Activated T-cell treated with anti-CD3 and anti-CD28 coated beads, Interleukin-2, amount 50 U/mL, for 4 hours (primary cell): ENCODE measurements at places on chromosomes 3 and 15.

- DNase-seq = no peak
These were observed 2.9 kb downstream of the KLHL24 start for GRCh38 chr3:183638101-183638852.

- DNase-seq = no peak
These were observed 97.8 kb upstream of the AADACL2 start for GRCh38 chr3:151635905-151636304.

GRCh38 chr15:63544258-63545026 lies 40.0 kb downstream of the USP3 start:
- no peak for DNase-seq

DNA sequence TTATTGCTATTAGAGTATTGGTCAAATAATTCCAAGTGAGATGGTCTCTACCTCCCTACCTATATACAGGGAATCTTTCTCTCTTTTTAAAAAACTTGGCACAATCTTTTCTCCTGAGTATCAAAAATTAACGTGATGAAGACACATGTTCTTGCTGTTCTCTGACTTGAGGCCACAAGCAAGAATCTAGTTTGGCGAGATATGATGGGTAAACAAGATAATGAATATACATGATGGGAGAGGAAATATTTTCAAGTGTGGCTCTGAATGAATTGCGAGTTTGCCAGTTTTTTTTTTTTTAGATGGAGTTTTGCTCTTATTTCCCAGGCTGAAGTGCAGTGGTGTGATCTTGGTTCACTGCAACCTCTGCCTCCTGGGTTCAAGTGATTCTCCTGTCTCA lies 11.6 kb downstream of the NR1D2 start:
- no peak for DNase-seq

GRCh38 chr15:95758851-95759250 lies 571.6 kb upstream of the NR2F2 start:
- no peak for DNase-seq

GRCh38 chr15:71806452-71806931 lies 3.9 kb upstream of the NR2E3 start:
- DNase-seq = no peak

DNA sequence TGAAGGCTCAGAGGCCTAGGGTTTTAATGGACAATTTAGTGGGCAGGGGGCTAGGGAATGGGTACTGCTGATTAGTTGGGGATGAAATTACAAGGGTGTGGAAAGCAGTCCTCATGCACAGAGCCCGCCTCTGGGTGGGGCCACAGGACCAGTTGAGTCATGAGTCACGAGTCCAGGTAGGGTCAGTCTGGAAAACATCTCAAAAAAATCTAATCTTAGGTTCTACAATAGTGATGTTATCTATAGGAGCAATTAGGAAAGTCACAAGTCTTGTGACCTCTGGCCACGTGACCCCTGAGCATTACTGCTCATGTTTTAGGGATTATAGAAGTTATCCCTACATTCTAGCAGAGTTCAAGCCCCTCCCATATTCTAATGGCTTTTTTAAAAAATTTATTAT lies 18.6 kb upstream of the IREB2 start:
- DNase-seq = no peak

GRCh38 chr3:127325629-127325961 lies 37.7 kb upstream of the PRR20G start:
- no peak for DNase-seq

DNA sequence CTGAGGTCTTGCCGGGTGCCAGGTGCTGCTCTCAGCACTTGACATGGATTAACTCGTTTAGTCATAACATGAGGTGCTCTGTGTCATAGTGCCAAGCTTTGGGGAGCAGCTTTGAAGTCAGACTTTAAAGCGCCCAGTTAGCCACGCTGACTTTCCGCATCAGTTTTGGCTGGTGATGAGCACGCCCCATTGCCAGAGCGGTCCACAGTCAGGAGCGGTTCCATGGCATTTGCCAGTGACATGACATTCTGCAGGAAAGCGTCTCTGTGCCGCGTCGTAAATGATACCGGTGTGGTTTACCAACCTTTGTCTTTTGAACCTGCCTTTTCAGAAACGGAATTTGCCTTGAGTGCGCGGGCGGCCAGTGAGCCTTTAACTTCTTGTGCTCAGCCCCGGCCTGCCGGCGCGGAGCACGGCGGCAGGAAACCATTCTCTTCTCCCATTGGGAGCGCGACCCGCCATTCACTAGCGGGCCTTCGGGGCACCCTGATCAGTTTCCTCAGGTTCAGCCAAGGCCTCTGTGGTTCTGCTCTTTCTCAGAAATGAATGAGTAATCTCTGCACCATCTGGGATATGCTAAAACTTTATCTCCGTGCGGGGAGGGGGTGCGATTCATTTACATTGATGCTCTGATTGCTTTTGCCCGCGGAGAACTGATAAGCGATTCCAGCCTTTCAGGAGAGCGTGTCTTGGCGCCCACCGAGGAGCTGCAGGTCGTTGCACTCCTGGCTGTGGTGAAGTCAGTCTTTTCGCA lies 1.7 kb upstream of the SLC2A2 start:
- DNase-seq = peak; percentile 9

- DNase-seq = no peak
These were observed 447.2 kb downstream of the SHQ1 start for GRCh38 chr3:72401005-72401545.

GRCh38 chr3:181417748-181418147 lies 294.0 kb upstream of the SOX2 start:
- no peak for DNase-seq

DNA sequence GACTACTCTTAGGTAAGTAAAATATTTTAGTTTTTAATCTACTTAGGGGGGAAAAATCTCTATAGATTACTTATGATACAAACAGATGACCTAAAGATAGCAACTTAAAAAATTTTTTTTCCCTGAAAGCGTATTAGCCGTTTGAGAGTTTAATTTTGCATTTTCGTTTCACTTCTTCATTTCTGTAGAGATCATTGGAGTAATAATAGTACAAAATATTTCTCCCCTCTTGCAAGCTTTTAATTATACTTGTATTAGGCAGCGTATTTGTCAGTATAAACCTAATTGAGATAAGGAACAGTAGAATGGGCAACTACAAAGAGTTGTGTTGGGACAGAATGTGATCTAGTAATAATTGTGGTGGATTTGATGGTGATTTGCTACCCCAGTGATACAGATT lies 10.3 kb downstream of the SKIL start:
- DNase-seq = no peak

GRCh38 chr3:49469037-49469935 lies 781 bp upstream of the DAG1 start:
- no peak for DNase-seq

- DNase-seq = no peak
These were observed 50.6 kb upstream of the SPATA16 start for GRCh38 chr3:173191611-173192010.

- no peak for DNase-seq
These were observed 36.4 kb upstream of the CORO2B start for GRCh38 chr15:68542348-68542747.

- no peak for DNase-seq
These were observed 413.7 kb downstream of the PDCD6IP start for GRCh38 chr3:34212175-34212574.

DNA sequence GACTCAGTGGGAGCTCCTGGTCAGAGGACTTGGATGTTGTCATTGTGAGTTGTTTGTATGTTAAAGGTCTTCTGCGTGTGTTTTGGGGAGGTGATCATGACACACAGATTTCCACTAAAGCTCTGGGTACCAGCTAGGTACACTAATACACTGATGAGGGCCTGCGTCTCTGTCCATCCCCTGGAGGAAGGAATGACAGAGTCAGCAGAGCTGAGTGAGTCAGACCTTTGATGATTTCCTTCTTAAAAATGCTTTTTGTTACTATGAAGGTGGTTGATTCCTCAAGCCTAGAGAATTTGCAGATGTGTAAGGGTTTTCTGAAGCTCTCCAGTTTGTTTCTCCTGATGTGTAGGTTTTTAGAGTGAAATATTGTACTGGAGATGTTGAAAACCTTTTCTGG lies 424.1 kb upstream of the TPM1 start:
- DNase-seq = no peak

DNA sequence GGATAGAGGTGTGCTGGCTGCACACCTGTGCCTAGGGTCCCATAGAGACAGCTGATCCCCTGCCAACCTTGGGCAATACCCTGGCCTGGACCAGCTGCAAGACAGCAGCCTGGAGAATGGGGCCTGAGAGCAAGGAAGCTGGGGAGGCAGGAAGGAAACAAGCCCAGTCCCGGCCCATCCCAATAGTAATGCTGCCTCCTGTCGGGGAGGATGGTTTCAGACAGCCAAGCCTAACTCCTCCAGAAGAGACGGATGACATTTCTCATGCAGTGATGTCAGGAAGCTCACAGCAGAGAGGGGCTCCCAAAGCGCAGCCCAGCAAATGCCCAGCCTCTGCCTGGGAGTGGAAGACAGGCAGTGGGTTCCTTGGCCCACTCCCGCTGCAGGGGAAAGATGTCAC lies 408.8 kb downstream of the OCA2 start:
- DNase-seq = no peak

GRCh38 chr3:117010318-117010717 lies 300.7 kb downstream of the TUSC7 start:
- DNase-seq = no peak

DNA sequence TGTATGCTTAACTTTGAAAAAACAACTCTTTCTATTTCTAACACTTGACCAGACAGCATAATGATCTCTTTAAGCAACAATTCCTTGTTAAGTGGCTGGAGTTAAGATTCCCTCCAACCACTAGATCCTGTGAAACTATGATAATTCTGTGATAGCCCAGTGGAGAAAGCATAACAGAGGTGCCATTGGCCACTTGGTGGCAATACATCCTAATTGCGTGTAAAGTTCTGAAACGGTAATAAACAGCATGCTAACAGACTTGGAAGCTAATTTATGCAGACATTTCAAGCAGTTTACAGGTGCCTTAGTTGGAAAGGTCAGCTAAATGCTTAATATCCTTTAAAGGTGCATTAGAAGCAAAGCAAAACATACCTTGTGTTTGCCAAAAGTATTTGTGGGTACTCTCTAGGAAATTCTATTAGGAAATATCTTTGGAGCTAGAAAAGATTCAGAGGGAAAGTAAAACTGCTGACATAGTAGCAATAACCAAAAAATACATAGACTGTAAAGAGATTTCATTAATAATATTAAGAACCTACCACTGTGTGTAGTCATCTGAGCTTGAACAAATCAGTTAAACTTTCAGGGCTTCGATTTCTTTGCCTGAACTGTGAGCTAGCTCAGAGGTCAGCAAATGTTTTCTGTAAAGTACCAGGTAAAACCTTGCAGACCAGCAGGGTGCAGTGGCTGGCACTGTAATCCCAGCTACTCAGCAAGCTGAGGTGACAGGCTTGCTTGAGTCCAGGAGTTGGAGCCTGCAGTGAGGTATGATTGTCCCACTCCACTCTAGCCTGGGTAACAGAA lies 19.0 kb upstream of the CSTA start:
- no peak for DNase-seq

- DNase-seq = no peak
These were observed 47.9 kb downstream of the PIK3CB start for GRCh38 chr3:138786788-138787271.

DNA sequence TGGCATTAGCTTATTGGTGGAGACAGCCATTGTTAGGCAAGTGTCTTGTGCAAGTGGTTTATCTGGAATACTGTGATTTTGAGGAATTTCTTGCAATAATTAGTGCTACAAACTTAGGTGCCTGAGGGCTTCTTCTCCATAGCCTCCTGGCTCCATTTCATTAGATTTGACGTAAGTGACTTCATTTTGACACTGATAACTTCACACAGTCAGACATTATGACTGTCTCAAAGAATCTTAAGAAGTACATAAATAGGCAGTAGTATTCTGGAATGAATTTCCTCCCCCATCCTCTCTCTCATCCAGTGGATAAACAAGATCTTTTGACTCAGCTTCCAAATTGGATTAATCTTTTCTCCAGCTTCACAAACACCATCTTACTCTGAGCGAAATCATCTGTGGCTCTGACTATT lies 19.0 kb downstream of the ARL14 start:
- no peak for DNase-seq

GRCh38 chr3:99508191-99508590 lies 130.2 kb upstream of the COL8A1 start:
- DNase-seq = no peak

DNA sequence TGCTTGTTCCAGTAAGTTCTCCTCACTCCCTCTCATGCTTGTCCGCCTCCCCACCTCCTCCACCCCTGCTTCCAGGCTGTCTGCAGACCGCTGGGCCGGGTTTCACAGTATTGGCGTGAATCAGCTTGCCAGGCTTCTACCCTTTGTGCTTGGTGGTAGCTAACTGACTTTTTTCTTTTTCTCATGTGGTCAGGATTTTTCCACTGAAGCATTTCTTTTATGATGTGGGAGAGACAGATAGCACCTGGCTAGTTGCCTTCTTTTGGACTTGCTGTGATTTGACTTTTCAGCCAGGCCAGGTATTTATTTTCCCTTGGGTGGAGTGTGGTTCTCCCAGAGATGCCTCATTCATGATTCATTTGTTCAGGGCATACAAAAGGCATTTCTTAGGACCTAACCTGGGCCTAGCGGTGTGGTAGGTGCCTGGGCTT lies 60.6 kb downstream of the ST6GAL1 start:
- DNase-seq = no peak

DNA sequence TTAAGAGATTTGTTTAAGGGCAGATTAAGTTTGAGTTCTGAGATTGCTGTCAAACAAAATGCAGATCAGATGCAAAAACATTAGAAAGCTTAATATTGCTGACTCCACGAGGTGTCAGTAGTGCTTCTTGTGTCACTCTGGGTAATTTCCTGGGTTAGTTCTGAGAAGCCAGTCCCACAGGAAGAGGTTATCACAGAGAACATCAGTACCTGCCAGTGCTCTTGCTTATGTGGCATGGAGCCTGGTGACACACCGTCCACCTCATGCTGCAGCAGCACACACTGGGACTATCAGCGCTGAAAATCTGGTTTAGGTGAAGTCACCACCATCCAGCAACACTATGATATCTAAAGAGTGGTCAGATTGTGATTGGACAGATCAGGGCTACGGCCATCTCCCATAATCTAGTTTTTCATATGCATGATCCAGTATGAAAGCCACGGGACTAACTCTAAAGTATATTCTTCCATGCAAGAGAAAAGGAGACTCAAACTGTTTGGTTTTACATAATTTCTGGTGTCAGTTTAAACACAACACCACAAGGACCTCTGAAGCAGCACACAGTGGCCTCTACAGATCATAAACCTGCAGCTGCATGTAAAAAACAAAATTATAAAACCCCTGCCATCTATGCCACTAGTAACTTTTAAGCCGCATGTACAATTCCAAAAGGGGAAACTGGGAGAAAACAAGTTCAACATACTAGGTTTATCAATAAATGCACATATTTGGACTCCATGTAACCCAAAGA lies 36.1 kb upstream of the MYO5C start:
- DNase-seq = peak; percentile 31

GRCh38 chr15:57949374-57949943 lies 116.1 kb downstream of the ALDH1A2 start:
- no peak for DNase-seq

GRCh38 chr3:24725514-24726255 lies 231.0 kb upstream of the THRB start:
- no peak for DNase-seq

GRCh38 chr3:193560870-193561269 lies 6.2 kb upstream of the ATP13A4 start:
- no peak for DNase-seq

DNA sequence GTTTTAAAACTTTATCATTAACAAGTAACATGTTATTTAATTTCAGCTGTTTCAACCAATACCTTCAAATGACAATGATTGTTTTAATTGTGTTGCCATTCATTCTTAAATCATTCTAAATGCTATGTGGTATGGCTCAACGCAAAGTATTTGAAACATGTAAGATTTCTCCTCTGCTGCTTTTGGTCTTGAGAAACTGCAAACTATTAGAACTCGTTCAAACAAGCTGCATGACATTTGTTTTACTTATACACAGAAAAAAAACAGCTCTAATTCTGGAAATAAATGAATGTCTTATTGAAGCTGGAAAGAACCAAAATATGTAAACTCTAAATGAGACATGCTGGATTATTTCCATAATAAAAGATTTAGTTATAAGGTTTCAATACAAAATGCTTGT lies 29.3 kb downstream of the FBN1 start:
- no peak for DNase-seq
